ENCODE measurements at places on chromosomes 12 and 14.

DNA sequence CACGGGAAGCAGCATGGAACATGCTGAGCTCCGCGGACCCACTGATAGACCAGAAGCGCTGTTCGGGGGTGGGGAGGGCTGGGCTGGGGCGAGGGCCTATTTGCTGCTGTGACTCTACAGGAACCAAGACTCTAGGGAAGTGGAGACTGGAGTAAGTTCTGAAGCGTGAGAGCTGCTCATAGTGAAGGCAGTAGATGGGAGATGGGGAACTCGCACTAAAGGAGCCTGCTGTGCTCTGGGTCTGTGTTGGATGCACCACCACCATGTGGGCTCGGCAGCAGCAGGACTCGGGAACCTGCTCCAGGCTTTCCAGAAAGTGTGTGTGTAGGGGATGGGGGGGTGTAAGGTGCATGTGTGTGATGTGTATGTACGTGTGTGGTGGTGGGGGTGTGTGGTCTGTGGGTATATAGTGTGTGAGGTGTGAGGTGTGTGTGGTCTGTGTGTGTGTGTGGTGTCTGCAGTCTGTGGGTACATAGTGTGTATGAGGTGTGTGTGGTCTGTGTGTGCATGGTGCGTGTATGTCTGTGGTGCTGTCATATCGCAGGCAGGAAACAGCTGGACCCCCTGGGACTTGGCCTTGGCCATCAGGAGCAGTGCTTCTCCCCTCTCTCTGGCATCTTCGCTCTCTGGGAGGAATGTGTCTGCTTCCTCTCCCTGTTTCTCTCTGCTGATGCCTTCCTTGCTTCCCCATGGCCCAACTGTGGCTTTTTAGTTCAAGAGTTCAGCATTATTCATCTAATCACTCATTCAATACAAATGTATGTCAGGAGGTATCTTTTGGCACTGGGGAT is 378.9 kb downstream of the FUT8 start:
- no peak for DNase-seq

DNA sequence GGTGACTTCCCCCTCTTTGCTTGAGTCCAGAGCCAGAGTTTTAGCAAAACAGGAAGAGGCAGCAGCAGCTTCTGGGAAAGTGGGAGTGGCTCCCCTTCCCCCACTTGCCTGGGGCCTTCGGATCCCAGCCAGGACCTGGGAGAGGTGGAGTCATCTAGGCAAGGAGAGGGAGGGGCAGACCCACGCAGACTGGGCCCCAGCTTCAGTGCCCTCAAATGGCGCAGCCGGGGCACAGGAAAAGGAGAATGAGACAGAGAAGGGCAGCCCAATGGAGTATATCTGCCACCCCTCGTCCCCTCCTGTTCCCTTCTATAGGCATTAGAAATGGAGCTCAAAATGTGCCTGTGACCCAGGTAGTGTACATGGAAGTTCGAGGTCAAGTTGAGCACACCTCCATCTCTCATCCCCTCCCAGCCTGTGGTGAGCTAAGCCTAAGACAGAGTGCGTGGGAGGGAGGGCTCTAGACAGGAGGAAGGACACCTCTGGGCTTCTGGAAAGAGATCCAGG is 9.3 kb upstream of the HDAC7 start:
- no peak for DNase-seq

DNA sequence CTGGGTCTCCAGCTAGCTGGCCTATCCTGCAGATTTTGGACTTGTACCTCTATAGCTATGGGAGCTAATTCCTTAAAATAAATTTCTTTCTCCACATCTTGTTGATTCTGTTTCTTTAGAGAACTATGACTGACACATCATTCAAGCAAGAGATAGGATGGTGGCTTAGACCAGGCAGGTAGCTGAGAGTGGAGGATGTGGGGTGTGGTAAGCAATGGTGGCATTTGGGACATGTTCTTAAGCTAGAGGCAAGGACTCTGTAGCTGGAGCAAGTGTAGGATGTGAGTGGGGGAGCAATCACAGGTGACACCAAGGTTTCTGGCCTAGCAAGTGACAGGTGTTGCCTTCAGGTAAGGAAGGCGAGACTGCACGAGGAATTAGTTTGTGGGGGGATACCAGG is 6.8 kb downstream of the TDRD9 start:
- no peak for DNase-seq

DNA sequence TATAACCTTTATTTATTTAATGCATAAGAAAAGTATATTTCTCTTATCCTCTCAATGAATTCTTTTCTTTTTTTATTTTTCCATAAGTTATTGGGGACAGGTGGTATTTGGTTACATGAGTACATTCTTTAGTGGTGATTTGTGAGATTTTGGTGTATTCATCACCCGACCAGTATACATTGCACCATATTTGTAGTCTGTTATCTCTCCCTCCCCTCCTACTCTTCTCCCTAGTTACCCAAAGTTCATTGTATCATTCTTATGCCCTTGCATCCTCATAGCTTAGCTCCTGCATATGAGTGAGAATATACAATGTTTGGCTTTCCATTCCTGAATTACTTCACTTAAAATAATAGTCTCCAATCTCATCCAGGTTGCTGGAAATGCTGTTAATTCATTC is 1900.0 kb upstream of the SEL1L start:
- DNase-seq: no peak

DNA sequence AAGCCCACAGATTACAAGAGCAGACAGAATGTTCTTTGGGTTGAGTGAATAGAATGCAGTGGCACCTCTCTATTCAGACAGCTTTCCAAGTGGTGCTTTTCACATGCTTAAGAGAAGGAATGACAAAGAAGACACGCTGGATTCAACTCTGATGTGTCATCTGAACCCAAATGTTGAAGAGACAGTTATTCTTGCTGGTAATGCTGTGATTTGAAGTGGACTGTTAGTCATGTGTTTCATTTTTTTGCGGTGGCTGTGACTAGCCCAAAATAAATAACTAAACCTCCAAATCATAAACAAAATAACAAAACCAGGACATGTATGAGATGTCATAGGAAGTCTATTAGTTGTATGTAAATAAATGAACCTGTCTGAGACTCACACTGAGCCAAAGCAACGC is 391.8 kb upstream of the PRICKLE1 start:
- no peak for DNase-seq

All from activated T-cell treated with anti-CD3 and anti-CD28 coated beads for 24 hours (primary cell).